Testis (tissue), 5 donors: ENCODE measurements at places on chromosomes 2 and 18. TPM values are rescaled to one million over a fixed set of nuclear protein-coding genes. Genes with fewer than 3 reads are reported as not detected.

GRCh38 chr2:55590810-55591440 lies 26.5 kb downstream of the PPP4R3B start:
- H3K4me3 ChIP-seq = no peak overlapping the region
- H3K36me3 ChIP-seq = no peaks in the 10 kb centered on the region
- no peaks in the 10 kb centered on the region for H3K27me3 ChIP-seq
- no peaks in the 10 kb centered on the region for H3K4me1 ChIP-seq
- no peak overlapping the region for H3K27ac ChIP-seq
- DNase-seq = no peak

- DNase-seq = no peak
- no peaks in the 10 kb centered on the region for H3K36me3 ChIP-seq
- no peak overlapping the region for H3K4me3 ChIP-seq
- H3K27me3 ChIP-seq = no peaks in the 10 kb centered on the region
These were observed 32.1 kb upstream of the EVA1A start for GRCh38 chr2:75592888-75593287.

The CRYGC gene
- not detected for total RNA-seq

DNA sequence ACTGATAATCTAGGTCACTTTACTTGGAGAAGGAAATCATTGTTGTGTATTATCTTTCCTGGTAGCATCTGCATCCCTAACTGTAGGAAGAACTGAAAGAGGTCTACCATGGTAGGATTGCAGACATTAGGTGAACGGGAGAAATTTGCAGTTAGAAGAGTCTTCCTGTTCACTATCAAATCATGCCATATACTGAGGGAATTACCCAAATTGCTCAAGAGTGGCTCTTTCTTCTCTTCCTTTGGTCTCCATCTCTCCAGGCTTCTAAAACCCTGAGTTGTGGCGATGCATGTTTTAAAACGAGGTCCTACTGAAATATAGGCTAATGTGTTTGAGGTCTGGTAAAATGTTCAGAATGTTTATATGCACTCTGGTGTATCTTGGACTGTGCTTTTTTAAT lies 85.3 kb upstream of the HK2 start:
- no peaks in the 10 kb centered on the region for H3K4me1 ChIP-seq
- H3K4me3 ChIP-seq = no peak overlapping the region
- H3K36me3 ChIP-seq = no peaks in the 10 kb centered on the region
- H3K27me3 ChIP-seq = no peaks in the 10 kb centered on the region
- DNase-seq = no peak

GRCh38 chr18:10851824-10852319 lies 297.5 kb downstream of the PIEZO2 start:
- H3K4me3 ChIP-seq = no peak overlapping the region
- H3K27me3 ChIP-seq = no peaks in the 10 kb centered on the region
- H3K4me1 ChIP-seq = no peaks in the 10 kb centered on the region
- no peak overlapping the region for H3K27ac ChIP-seq
- no peaks in the 10 kb centered on the region for H3K36me3 ChIP-seq

DNA sequence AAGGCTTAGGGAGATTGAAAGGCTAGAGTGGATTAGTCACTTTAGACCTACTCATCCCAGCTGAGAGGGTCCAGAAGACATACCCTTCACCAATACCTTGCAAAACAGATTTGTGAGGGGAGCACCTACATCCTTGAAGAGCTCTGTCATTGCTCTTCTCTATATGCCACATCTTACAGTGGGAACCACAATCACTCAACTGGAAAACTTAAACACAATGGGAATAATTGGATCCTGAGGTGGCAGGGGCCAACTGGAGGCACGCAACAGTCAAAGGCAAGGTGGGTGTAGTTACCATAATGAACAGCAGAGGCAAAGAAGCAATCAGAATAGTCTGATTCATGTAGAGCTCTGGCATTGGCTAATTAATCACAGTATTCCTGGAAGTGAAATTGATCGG lies 35.4 kb downstream of the PDE1A start:
- no peak for DNase-seq
- H3K4me3 ChIP-seq = no peak overlapping the region
- H3K36me3 ChIP-seq = no peaks in the 10 kb centered on the region
- no peak overlapping the region for H3K27ac ChIP-seq

DNA sequence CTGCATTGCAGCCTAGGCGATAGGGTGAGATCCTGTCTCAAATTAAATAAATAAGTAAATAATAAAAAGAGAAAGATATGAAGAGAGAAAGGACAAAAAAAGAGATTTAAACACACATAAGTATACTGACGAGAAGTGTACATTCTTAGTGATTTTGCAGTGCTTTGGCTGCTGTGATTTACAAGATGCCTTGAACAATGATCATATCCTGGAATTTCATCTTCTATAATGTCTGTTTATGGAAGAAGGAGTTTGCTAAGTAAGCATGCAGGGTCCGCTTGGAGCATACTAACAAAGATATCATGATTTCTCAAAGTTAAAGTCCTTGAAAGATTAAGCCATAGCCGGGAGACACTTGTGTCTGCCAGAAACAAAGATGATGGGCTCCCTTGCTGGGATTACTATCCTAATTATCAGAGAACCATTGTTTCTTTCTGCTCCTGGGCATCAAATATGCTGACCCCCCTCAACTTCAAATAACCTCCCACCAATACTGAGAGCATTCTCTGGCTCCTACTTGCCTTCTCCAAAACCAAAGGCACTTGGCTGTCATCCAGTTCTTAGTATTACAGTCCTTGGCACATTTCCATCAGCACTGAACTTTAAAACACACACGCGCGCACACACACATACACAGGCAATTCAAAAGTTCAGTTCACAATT lies 47.5 kb upstream of the STAM2 start:
- H3K4me3 ChIP-seq = no peak overlapping the region
- H3K27me3 ChIP-seq = no peaks in the 10 kb centered on the region
- peak; percentile 61 for DNase-seq
- no peaks in the 10 kb centered on the region for H3K36me3 ChIP-seq
- peak overlapping the region; percentile 4 for H3K27ac ChIP-seq

The ATP5MC3 gene
- total RNA-seq = 82.9 TPM

DNA sequence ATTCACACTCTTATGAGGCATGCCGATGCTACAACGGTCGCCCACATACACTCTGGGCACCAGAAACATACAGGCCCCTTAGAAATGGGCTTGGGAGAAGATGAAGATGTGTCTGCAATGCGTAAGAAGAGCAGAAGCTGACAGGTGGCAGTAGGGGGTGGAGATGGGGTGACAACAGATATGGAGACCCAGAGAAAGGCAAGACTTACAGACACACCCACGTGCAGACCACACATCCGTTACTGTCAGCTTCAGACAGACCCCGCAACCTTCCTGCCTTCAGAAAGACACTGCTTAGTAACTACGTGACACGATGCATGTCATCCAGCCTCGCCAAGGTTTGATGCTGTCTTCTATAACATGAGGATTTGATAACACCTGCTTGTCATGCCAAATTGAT lies 89.5 kb downstream of the ZFP36L2 start:
- no peaks in the 10 kb centered on the region for H3K36me3 ChIP-seq
- H3K27ac ChIP-seq = no peak overlapping the region
- no peak overlapping the region for H3K4me3 ChIP-seq
- no peak for DNase-seq
- H3K4me1 ChIP-seq = peaks cover 8% of the 10 kb centered on the region

DNA sequence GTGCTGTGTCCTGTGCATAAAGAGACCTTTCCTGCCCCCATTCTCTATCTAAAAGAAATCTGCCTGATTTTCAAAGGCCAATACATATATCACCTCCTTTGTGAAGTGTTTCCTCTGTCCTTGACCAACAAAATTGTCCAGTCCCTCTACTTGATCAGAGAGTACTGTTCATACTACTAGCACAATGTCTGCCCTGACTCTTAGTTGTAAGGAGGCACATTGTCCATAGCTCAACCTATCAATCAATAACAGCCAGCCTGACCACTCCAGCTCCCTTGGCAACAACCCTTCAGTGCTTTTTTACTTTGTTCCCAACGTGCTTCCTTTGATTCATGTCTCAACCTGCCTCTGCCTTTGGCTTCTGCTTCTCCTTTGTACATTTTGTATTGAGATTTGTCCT lies 398.9 kb downstream of the TRIB2 start:
- DNase-seq = no peak
- no peak overlapping the region for H3K27ac ChIP-seq
- no peaks in the 10 kb centered on the region for H3K36me3 ChIP-seq
- H3K27me3 ChIP-seq = no peaks in the 10 kb centered on the region
- peaks cover 3% of the 10 kb centered on the region for H3K4me1 ChIP-seq
- H3K4me3 ChIP-seq = no peak overlapping the region

The RAMP1 gene
- total RNA-seq = 8.9 TPM

DNA sequence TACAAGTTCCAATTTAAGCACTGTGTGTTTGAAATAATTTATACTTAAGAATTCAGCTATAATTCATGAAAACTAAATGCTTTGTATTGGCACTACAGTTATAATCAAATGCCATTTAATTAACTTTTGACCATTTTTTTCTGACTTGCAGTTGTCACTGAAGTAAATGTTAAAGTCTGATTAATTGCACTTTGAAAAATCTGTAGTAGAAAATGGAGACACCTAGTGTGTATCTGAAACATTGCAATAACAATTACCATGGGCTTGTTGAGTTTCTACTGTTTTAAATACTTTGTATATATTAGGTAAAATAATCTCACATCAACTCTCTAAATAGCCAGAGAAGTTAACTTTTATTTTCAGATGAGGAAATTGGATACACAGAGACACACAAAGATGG lies 458.6 kb upstream of the FSIP2 start:
- no peaks in the 10 kb centered on the region for H3K36me3 ChIP-seq
- H3K27me3 ChIP-seq = no peaks in the 10 kb centered on the region
- H3K4me3 ChIP-seq = no peak overlapping the region
- DNase-seq = no peak

DNA sequence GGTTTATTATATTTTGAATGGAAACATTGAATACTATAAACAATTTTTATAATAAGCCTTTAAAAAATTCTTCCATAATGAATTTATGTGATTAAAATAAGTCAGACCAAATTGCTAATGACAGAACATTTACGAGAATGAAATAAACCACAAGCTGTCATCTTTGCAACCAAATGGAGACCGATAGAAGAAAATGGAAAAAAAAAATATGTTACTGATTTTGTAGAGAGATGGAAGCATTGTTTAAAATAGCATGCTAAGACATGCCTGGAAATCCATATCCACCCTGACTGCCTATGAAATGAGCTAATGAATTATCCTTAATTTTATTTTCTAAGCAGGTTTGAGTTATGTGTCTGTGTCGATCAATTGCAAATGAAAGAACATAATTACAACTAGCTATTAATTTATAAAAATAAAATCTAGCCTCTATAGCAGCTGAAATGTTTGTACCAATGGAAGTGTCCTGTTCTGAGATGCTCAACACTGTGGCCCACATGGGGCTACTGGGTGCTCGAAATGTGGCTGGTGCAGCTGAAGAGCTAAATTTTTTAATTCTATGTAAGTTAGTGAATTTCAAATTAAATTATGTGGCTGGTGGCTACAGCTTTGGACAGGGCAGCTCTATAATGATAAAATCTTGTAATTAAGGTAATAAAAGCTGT lies 832.8 kb downstream of the RNF144A start:
- H3K36me3 ChIP-seq = no peaks in the 10 kb centered on the region
- H3K4me1 ChIP-seq = no peaks in the 10 kb centered on the region
- DNase-seq = no peak
- no peaks in the 10 kb centered on the region for H3K27me3 ChIP-seq
- H3K4me3 ChIP-seq = no peak overlapping the region

DNA sequence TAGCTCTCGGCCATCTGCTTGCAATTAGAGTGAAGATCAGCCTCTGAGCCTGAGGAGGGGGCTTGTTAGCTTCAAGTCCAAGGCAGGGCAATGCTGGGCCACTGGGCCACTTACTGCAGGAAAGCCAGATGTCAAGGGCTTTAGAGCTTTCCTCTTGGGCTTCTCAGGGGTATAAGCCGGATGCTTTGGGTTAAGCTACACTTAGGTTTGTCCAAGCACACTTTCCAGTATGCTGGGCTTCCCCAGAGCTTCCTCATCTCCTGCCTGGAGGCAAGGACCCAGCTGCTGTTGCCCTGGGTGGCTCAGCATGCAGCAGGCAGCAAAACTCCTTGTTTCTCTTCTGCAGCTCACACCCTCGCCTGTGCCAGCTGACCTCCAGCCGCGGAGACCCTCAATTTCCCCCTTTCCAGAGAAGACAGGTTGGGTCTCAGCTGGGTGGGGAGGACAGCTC lies 29.0 kb upstream of the ATOH8 start:
- no peak overlapping the region for H3K27ac ChIP-seq
- DNase-seq = no peak
- H3K36me3 ChIP-seq = no peaks in the 10 kb centered on the region

DNA sequence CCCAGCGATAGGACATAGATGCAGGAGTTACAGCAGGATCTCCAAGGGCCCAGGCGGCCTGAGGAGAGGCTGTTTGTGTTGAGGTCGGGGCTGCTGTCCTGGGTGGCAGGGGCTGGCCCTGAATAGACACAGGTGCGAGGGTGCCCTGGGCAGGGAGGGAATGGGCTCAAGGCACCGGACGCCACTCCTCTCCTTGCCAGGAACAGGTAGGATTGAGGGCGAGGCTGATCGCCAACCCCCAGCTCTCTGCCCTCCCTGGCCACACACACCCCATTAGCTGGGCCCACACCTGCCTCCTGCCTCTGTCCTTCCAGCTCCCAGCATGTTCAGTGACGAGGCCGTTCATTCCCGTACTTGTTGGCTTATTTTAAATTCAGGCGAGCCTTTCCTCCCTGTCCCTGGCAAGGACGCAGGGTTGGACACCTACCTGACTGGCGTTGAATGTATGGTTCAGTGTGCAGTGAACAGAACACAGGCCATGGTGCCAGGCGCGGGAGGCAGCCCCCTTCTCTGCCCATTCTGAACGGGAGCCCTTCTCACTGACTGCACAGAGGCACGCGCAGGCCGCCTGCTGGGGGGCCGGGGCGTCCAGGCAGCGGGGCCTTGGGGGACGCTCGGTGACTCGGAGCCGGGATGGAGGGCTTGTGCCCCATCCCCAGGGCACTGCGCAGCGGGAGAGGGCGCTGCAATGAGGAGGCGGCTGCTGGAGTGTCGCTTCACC lies 41.3 kb upstream of the SNED1 start:
- H3K36me3 ChIP-seq = no peaks in the 10 kb centered on the region
- H3K27me3 ChIP-seq = no peaks in the 10 kb centered on the region
- DNase-seq = peak; percentile 13
- peak overlapping the region; percentile 19 for H3K27ac ChIP-seq
- H3K4me1 ChIP-seq = peaks cover 47% of the 10 kb centered on the region

The DUSP2 gene
- 6.3 TPM for total RNA-seq

GRCh38 chr18:48460929-48461583 lies 51.9 kb upstream of the ZBTB7C start:
- no peak overlapping the region for H3K27ac ChIP-seq
- no peak overlapping the region for H3K4me3 ChIP-seq
- H3K36me3 ChIP-seq = no peaks in the 10 kb centered on the region

DNA sequence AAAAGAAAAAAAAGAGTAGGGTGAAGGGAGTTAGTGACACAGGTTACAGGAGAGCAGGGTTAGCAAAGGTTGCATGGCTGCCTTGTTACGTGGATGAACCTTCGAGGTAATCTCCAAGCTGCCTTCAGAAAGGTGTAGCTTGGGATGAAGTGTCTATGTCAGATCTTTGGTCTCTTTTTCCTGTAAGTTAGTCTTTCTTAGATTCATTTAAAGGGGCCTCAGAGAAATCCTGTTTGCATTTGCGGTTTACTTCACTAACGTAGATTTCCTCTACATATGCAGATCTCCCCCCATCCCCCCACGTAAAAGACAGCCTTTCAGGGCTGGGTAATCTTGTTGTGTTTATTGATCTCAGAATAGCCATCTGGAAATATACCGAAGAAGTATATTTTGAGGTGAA lies 83.7 kb downstream of the MTA3 start:
- no peak for DNase-seq
- H3K4me3 ChIP-seq = no peak overlapping the region
- no peak overlapping the region for H3K27ac ChIP-seq
- no peaks in the 10 kb centered on the region for H3K36me3 ChIP-seq
- H3K27me3 ChIP-seq = no peaks in the 10 kb centered on the region
